GM12891 (cell line): ENCODE measurements at places on chromosomes 12 and 14.

DNA sequence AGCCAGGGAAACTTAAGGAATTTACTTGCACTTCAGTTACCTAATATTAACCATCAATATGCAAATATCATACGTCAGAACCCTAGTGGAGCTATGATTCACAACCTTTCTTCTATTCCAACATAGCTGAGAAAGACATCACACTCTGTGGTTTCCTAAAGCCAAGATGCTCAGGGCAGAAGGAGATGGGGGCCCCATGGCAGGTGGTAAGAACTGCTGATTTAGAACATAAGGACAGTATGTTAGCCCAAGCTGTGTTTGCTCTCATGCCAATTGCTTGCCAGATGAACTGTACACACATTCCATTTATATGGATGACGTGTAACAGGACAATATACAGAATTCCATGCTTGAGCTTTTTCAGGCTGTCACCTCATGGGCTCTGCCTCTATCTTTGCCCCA is 34.6 kb downstream of the HECTD4 start:
- DNase-seq, result no peak

GRCh38 chr12:13023811-13024530 is 20.2 kb upstream of the FAM234B start:
- no peak for DNase-seq

DNA sequence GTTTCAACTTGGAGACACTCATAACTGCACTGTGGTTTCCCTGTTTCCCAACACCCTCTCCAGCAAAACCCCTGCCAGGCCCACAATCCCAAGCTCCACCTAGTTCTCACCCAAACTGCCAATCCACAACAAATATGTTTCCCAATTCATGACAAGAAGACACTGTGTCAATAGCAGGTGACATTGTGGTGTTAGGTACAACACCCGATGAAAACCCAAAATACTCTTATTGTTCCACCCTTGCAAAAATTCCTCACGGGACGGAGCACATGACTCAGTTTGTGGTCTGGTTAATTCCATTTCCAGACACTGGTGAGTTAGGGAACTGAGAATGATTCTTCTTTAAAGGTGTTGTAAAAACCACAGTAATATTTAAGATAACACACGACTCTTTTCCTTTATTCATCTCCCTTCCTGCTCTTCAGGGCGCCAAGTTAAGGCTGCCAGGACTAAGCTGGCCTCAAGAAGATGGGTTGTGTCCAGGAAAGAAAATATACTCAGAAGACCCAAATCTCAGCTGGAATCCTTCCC is 735.5 kb downstream of the MED13L start:
- no peak for DNase-seq

GRCh38 chr12:63918800-63919300 is 74.3 kb downstream of the SRGAP1 start:
- DNase-seq, result no peak

DNA sequence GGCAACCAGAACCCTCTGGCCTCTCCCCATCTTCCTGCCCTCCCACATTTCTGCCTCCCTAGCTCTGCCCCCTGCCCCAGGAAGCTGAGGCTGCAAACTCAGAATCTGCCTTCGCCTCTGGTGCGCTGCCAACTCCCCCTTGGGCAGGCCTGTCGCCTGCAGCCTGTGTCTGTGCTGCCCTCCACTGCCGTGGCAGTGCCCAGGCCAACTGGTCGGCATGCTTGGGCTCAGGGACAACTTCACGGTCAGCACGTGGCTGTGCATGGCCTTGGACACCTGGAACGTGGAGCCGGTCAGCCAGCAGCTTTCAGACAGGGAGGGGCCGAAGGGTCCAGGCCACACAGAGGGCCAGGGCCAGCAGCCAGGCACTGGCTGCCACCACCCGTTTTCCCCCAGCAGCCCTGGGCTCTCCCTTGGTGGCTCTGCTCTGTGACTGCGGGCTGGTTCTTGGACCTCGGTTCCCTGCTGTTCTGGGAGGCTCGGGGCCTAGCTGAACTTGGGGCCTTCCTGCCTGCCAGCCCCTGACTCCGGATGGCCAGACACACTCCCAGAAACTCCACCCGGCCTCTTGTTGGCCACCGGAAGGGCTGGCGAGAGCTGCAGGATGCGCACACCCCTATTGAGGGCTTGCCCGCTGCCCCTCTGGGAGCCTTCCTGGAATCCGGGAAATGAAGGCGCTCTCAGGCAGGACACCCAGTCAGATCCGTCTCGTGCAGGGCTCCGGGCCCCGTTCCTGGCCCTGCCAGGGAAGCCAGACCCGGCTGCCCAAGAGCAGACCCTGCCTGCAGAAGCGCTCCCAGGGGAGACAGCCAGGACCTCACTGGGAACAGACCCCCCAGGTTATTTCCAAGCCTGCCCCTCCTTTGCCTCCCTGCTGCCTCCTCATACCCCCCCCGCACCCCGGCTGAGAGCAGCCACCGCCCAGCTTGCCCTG is 34.2 kb upstream of the PPP1R13B start:
- DNase-seq, result no peak

DNA sequence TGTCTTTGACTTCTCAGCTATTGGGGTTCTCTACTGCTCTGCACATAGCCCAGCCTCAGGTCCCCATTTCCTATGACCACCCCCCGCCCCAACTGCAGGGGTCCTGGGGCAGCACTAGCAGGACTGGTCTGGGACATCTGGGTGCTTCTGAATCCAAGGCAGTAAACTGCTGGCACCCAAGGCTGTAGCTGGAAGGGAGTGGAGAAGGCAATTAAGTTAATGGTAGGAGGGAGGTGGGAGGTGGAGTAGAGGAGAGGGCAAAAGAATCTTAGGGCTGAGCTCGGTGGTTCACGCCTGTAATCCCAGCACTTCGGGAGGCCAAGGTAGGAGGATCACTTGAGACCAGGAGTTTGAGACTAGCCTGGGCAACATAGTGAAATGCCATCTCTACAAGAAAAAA is 11.5 kb downstream of the PLEK2 start:
- DNase-seq, result no peak

GRCh38 chr14:71117839-71118743 is 210.8 kb downstream of the PCNX1 start:
- no peak for DNase-seq

DNA sequence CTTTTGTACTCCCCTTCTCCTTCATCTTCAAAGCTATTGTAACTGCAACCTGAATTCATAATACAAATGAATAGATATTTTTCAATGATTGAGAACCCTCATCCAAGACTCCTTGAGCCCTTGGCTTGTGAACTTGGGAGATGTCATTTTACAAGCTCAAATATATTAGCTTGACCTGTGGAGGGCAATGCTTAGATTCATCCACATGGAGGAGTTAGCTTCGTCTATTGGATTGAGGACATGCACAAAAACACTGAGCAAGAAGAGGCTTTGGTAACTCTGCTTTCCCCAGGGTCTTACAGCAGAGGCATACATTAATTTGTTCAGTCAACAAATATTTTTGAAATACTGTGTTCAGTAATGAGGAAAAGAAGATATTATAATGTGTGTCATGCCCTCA is 101.1 kb downstream of the OTOGL start:
- DNase-seq, result no peak

DNA sequence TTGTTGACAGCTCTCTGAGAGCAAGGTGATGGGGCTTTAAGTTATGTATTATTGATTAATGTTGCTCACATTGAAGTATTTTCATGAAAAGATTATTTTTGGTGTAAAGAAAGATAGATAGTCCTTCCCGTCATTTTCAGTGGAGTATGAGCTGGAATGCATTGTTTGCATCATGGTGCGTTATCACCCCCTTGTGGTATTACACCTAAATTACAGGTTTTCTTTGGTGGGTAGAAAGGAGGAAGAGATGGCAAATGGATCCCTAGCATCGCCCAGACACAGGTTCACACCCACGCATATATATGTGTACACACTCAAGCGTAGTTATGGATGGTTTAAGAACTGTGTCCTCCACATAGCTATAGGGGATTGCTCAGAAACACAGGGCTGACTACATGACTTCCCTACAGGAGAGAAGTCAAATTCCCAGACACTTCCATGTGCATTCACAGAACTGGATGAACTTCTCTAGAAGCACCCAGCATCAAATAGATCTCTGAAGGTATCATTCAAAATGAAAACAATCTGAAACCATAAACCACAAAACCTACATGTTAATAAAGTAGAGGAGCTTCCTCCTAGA is 14.4 kb upstream of the SERPINA10 start:
- no peak for DNase-seq

DNA sequence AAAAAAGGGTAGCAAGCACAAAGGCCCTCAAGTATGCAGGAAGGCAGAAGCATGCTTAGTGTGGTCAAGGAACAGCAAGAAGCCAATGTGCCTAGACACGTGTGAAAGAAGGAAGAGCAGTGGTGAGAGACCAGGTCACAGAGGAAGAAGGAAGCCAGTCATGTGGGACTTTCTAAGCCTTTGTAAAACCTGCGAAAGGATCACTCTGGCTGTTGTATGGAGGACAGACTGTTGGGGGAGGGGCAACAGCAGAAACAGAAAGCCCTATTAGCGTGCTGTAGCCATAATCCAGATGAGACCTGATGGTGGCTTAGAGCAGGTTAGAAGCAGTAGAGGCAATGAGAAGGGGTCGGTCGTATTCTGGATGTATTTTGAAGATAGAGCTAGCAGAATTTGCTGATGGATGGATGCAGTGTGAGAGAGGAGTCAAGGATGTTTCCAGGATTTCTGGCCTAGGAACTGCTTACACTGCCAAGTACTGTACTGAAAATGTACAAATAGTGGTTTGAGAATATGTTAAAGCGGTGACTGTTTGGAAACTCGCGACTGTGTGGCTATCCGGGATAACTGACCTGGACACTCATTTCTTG is 5.7 kb upstream of the MLF2 start:
- DNase-seq, result no peak

- DNase-seq, result no peak
Measured at GRCh38 chr14:29896354-29896821, 31.3 kb downstream of the PRKD1 start.

GRCh38 chr12:27984275-27984674 is 11.7 kb upstream of the PTHLH start:
- no peak for DNase-seq

DNA sequence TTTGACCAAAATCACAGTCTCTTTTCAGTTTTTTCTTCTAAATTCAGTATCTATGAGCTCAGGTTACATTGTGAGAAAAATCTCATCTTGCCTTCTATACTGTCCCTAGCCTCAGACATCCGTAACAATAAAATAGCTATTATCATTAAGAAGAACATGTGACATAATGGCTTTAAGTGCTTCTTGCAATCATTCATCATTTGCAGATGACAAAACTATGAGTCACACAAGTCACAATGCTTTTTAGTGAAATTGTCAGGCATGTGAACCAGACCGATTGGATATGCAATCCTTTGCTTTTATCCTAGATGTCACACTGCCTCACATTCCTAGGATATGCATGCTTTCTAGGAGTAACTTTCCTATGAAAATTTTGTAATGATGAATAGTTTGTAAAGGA is 313.1 kb downstream of the SLC6A15 start:
- no peak for DNase-seq

DNA sequence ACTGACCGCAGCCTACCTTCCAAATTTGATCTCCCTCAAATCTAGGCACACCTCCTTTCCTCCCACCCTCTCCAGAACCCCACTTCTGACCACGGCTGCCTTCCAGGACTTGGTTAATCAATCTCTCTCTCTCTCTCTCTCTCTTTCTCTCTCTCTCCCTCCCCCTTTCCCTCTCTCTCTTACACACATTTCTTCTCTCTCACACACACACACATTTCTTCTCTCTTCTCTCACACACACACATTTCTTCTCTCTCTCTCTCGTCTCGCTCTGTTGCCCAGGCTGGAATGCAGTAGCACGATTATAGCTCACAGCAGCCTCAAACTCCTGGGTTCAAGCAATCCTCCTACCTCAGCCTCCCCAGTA is 521 bp upstream of the GMFB start:
- no peak for DNase-seq

DNA sequence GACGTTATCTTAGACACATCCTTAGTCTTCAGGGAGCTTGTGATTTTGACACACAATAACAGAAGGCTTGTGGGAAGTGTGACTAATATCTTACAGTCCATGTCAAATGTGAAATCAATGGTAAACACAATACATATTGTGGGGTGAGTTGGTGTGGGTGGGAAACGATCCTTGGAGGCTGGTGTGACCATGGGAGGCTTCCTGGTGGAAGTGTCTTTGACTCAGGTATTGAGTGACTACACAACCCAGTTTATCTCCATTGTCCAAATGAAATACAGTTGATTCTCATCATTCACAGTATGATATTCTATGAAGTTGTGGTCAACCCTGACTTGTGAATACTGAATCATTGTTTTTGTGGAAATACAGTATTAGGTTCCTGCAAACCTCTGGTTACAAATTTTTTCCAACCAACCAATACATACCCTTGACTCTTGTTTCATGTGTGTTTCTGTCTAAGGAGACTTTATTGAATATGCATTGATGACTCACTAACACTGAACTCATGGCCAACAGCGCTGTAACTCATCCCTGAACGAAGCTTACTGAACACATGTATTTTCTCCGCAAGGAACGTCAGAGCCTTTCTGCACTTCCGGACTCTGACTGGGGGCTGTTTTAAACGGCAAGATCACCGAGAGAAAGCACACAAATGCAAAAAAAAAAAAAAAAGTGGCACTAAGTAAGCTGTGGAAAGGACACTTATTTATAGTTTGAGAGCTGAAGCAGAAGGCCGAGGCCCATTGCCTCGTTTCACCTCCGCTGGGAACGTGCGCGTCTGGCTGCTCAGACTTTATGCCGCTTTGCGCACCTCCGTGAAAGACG is 59.0 kb downstream of the CLMN start:
- no peak for DNase-seq

GRCh38 chr12:44500423-44500822 is 375.7 kb downstream of the NELL2 start:
- no peak for DNase-seq

- DNase-seq, result no peak
Measured at GRCh38 chr12:60197589-60197988, 601.8 kb downstream of the SLC16A7 start.
